Activated CD4-positive, alpha-beta T cell treated with anti-CD3 and anti-CD28 coated beads, Interleukin-2, amount 10 ng/mL, durations not matched to agents 7 days and 5 days (primary cell): ENCODE measurements at places on chromosomes 4 and X. TPM values are rescaled to one million over a fixed set of nuclear protein-coding genes. Genes with fewer than 3 reads are reported as not detected.

DNA sequence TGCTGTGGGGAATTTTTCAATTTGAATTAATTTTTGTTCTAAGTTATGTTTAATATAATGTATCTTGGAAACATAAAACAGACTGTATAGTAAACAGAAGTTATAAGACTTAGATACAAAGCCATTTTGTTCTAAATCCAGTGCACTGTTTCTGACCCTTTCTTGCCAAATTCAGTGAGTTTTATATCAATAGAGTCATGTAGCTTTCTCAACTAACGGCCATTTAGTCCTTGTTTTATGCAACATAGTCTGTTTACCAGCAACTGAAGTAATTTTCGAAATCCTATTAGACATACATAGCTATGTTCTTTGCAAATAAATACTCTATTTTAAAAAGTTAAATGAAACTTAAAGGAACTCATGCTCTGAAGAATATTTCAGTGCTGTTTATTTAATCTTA is 242.8 kb downstream of the ADGRL3 start:
- no peak overlapping the region for H3K27ac ChIP-seq
- H3K36me3 ChIP-seq, result no peaks in the 10 kb centered on the region
- no peaks in the 10 kb centered on the region for H3K27me3 ChIP-seq
- no peak overlapping the region for H3K4me3 ChIP-seq
- DNase-seq, result no peak

- no peaks in the 10 kb centered on the region for H3K27me3 ChIP-seq
- DNase-seq, result no peak
- no peak overlapping the region for H3K27ac ChIP-seq
These were observed 600.7 kb downstream of the CCSER1 start for GRCh38 chr4:90727938-90728337.

GRCh38 chr4:93878566-93878965 is 50.0 kb downstream of the ATOH1 start:
- no peaks in the 10 kb centered on the region for H3K4me1 ChIP-seq
- H3K4me3 ChIP-seq, result no peak overlapping the region
- no peaks in the 10 kb centered on the region for H3K36me3 ChIP-seq

DNA sequence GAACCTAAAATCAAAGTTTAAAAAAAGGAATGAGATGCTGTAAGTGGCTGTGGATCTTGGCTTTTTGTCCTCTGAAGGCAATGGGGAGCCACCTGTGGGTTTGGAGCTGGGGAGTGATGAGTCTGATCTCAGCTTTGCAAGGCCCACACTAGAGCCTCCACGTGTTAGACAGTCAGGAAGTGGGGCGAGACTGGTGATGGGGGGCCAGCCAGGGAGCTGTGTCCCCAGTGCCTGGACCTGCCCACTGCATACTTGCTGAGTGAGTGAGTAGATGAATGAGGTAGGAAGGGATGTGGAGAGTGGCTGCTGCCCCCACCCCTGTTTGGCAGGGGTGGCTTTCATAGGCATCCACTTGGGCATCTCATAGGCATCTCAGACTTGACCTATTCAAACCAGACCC is 84.0 kb downstream of the NHSL2 start:
- peaks cover 8% of the 10 kb centered on the region for H3K27me3 ChIP-seq
- peaks cover 16% of the 10 kb centered on the region for H3K4me1 ChIP-seq
- H3K4me3 ChIP-seq, result no peak overlapping the region
- no peaks in the 10 kb centered on the region for H3K36me3 ChIP-seq
- no peak for DNase-seq

GRCh38 chr4:1596393-1596792 is 87.7 kb downstream of the FAM53A start:
- no peak for DNase-seq
- H3K27me3 ChIP-seq, result no peaks in the 10 kb centered on the region
- no peaks in the 10 kb centered on the region for H3K36me3 ChIP-seq
- H3K27ac ChIP-seq, result no peak overlapping the region
- H3K4me1 ChIP-seq, result no peaks in the 10 kb centered on the region
- H3K4me3 ChIP-seq, result no peak overlapping the region

GRCh38 chrX:139851730-139852129 is 81.1 kb downstream of the ATP11C start:
- no peaks in the 10 kb centered on the region for H3K4me1 ChIP-seq
- no peaks in the 10 kb centered on the region for H3K36me3 ChIP-seq
- DNase-seq, result no peak
- H3K27ac ChIP-seq, result no peak overlapping the region

DNA sequence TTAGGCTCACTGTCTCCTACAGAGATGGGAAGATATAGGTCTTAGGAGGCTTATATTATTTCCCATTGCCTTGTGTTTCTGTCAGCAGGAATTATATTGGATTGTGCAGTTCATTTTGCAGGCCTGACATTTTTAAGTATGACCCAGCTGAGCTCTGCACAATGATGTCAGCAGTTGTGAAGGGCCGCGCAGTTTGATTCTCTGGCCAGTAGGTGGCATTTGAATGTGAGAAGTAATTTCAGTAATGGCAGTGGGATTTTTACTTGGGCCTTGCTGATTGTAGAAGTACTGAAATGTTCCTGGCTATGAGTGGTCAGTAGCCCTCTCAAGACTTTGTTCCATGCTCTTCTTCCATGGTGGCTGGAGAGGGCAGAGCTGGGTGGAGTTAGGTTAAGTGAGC is 247.2 kb upstream of the MTMR8 start:
- DNase-seq, result peak; percentile 7
- no peak overlapping the region for H3K4me3 ChIP-seq
- no peaks in the 10 kb centered on the region for H3K36me3 ChIP-seq

- H3K4me3 ChIP-seq, result no peak overlapping the region
- H3K4me1 ChIP-seq, result no peaks in the 10 kb centered on the region
- H3K36me3 ChIP-seq, result no peaks in the 10 kb centered on the region
- H3K27ac ChIP-seq, result no peak overlapping the region
- DNase-seq, result no peak
These were observed 88.1 kb upstream of the STOX2 start for GRCh38 chr4:183816882-183817509.

DNA sequence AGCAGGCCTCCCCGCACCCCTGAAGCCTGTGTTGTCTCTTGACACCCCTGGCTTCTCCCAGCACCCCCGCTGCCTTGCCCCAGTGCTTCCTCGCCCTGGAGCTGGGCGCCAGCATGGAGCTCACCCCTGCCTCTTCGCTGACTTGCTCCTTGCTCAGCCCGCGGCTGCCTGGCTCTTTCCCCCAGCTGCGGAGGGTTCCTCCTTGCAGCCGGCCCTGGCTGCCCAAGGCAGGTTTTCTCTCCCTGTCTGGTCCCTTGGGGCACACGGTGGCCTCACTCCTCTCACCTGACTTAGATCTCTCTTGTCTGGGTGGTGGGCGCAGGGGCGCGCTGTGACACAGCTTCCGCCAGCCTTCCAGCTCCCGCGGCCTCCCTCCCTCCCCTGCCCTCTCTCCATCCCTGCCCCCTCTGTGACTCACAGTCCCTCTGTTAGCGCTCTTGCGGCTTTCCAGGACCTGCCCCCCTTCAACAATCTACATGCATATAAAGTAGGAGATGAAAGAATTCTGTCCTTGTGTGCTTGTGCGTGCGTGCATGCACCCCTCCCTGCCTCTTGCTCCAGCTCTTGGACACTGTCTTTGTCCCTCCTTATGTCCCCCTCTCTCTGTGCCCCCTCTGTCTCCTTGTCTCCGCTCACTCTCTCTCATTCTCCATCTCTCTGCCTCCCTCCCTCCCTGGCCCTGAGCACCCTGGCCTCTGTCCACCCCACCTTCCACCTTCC is 2.2 kb downstream of the PLXNB3 start:
- no peak for DNase-seq
- H3K36me3 ChIP-seq, result no peaks in the 10 kb centered on the region
- H3K4me3 ChIP-seq, result no peak overlapping the region
- H3K27me3 ChIP-seq, result no peaks in the 10 kb centered on the region
- H3K27ac ChIP-seq, result peak overlapping the region; percentile 54
- H3K4me1 ChIP-seq, result peaks cover 8% of the 10 kb centered on the region

GRCh38 chr4:1907848-1908525 is 36.8 kb downstream of the NSD2 start:
- peaks cover 73% of the 10 kb centered on the region for H3K36me3 ChIP-seq
- H3K27ac ChIP-seq, result peak overlapping the region; percentile 58

DNA sequence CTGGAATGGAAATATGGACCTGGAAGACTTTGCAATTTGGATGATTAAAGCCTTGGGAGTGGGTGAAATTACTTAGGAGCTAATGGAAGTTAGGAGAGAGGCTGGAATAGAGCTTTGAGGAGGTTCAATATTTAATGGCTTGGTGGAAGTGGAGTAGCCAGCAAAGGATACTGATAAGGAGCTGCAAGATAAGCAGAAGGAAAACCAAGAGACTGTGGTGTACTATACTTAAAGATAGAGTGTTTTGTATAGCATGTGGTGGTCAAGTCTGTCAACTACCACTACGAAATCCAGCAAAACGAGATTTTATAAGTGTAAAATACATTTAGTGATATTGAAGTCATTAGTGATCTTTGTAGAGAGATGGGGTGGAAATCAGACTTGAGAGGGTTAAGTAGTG is 54.0 kb upstream of the TMLHE start:
- H3K4me3 ChIP-seq, result no peak overlapping the region
- H3K27ac ChIP-seq, result no peak overlapping the region
- no peak for DNase-seq
- H3K36me3 ChIP-seq, result no peaks in the 10 kb centered on the region
- H3K4me1 ChIP-seq, result no peaks in the 10 kb centered on the region

GRCh38 chrX:40260146-40260747 is 162.5 kb upstream of the BCOR start:
- no peak overlapping the region for H3K4me3 ChIP-seq
- peaks cover 9% of the 10 kb centered on the region for H3K4me1 ChIP-seq

- peaks cover 55% of the 10 kb centered on the region for H3K36me3 ChIP-seq
- no peak for DNase-seq
- H3K4me3 ChIP-seq, result no peak overlapping the region
- H3K27me3 ChIP-seq, result no peaks in the 10 kb centered on the region
These were observed 8.5 kb downstream of the AKAP17A start for GRCh38 chrX:1599791-1600405.

GRCh38 chr4:7876201-7876875 is 63.3 kb downstream of the AFAP1 start:
- H3K27ac ChIP-seq, result peak overlapping the region; percentile 81
- peaks cover 51% of the 10 kb centered on the region for H3K4me1 ChIP-seq
- H3K36me3 ChIP-seq, result no peaks in the 10 kb centered on the region
- peak overlapping the region; percentile 52 for H3K4me3 ChIP-seq

DNA sequence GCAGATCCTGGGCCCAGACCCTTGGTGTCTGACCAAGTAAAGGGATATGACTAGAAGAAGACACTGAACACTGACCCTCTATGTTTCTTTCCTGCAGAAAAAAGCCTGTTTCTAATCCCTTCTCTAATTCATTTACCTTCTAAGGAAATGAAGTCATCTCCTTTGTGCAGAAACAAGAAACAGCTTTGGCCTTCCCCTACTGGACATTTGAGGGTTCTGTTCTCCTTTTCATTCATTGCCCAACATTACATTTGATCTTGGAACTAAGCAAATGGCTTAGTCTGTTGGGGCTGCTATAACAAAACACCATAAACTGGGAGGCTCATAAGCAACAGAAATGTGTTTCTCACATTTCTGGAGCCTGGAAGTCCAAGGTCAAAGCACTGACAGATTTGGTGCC is 20.0 kb downstream of the HCCS start:
- H3K27me3 ChIP-seq, result no peaks in the 10 kb centered on the region
- no peaks in the 10 kb centered on the region for H3K4me1 ChIP-seq
- H3K4me3 ChIP-seq, result no peak overlapping the region

DNA sequence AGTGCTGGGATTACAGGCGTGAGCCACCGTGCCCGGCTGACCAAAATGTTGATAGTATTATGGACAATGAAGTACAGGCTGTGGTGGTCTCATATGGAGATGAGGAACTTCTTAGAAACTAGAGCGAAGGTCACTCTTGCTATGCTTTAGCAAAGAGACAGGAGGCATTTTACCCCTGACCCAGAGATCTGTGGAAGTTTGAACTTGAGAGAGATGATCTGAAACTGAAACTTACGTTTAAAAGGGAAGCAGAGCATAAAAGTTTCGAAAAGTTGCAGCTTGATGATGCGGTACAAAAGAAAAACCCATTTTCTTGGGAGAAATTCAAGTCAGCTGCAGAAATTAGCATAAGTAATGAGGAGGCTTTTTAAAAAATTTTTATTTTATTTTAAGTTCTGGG is 8.5 kb upstream of the CTAG2 start:
- peaks cover 6% of the 10 kb centered on the region for H3K27me3 ChIP-seq
- peaks cover 5% of the 10 kb centered on the region for H3K4me1 ChIP-seq
- H3K27ac ChIP-seq, result no peak overlapping the region
- H3K36me3 ChIP-seq, result no peaks in the 10 kb centered on the region
- no peak overlapping the region for H3K4me3 ChIP-seq
- DNase-seq, result no peak

- peaks cover 14% of the 10 kb centered on the region for H3K4me1 ChIP-seq
- no peaks in the 10 kb centered on the region for H3K27me3 ChIP-seq
- no peak overlapping the region for H3K27ac ChIP-seq
These were observed 48.7 kb upstream of the BCOR start for GRCh38 chrX:40146262-40147125.

DNA sequence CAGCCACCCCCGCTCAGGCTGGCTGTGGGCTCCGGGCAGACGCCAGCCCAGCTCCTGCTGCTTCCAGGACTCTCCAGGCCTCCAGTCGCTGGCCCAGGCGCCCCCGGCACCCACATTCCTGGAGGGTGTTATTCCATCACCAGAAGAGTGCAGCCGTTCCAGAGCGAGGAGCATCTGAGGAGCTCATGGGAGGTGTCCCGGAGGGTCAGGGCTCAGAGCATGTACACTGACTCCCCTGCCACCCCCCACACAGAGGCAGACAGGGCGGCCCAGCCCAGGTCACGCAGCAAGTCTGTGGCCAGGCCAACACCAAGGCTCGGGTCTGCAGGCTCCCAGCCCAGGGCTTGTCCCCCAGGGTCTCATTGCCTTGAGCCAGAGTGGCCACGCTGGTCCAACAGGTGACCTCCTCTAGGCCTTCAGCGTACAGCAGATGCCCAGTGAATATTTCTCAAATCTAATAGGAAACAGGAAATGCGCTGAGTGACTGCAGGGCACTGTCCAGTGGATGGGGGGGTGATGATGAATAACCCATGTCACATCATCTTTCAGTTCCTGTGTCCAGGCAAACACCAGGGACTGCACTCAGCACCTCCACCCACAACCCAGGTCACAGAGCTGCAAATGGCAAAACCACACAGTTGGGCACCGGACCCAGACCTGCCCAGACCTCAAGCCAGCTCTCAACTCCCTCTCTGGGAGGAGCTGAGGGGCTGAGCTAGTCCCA is 37.2 kb downstream of the ABLIM2 start:
- H3K27me3 ChIP-seq, result no peaks in the 10 kb centered on the region
- DNase-seq, result no peak
- H3K4me3 ChIP-seq, result no peak overlapping the region
- no peak overlapping the region for H3K27ac ChIP-seq

Gene AFM
- not detected for total RNA-seq

Gene CXCR3
- total RNA-seq, result 68.2 TPM

Gene NDNF
- total RNA-seq, result 0.06 TPM

Gene P2RY4
- 0.12 TPM for total RNA-seq

Gene BMP3
- not detected for total RNA-seq

Gene GIMD1
- total RNA-seq, result not detected

Gene TMEM271
- not detected for total RNA-seq

Gene GAGE1
- not detected for total RNA-seq

Gene REST
- total RNA-seq, result 54.1 TPM

Gene FREM3
- not detected for total RNA-seq

Gene SLC10A7
- total RNA-seq, result 15.9 TPM

Gene YY2
- 1.5 TPM for total RNA-seq
